ENCODE measurements at places on chromosomes 5 and 9. TPM values are rescaled to one million over a fixed set of nuclear protein-coding genes. Genes with fewer than 3 reads are reported as not detected.

Gene RANBP3L
- 6.1 TPM for polyA plus RNA-seq

DNA sequence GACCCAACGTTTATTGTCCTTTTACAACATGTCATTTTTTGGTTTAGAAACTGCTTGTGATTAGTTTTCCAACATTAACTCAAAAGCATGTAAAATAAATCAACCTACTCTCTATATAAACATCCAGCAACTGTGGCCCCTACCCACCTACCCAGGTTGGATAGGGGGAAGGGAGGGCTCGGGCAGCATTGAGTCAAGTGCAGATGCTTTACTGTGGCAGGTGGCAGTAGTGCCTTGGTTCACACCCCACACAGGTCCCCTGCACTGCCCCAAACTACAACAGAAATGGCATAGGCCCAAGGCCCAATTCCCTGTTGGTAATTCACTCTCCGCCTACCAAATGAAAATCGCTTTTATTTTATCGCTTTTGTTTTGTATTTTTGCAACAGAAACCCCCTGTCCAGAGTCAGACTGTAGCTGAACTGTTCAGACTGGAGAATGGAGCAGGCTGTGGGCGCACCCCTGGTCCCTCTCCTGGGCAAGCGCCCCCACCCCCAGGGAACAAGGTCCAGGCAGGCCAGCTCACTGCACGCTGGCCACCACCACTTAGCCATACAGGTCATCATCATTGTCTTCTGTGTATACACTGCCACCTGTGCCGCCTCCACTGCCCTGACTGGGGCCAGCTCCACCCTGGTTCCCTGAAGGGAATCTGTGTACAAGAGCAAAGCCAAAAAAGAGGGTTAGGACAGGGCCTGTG lies 15.7 kb downstream of the VCP start:
- DNase-seq = no peak

DNA sequence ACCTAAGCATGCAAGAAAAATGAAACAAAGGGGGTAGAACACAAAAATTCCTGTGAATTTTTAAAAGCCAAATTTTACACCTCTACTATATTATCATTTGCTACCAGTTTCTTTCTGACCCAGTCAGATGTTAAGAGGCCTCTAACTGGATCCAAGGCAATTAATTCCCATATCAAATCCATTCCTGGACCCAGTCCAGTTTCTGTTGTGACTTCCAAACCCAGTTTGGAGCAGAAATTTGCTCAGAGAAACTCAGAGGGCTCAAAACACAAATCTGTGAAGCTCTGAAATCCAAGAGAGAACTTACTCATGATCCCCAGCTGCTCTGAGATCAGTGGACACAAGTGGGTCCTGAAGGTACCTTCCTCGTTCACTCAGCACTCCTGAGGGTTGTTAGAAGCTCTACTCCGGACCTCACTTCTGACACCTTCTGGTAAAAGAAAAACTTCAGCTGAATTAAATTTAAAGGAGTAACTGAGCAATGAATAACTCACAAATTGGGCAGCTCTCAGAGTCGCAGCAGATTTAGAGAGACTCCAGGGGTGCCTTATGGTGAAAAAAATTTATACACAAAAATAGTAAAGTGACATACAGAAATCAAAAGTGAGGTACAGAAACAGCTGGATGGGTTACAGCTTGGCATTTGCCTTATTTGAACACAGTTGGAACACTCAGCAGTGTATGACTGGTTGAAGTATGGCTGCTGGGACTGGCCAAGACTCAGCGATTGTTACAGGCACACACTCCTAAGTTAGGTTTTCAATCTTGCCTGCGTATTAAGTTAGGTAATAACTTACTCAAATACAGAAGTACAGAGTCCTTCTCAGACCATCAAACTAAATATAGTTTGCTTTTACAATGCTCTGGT lies 32.4 kb downstream of the INSL4 start:
- no peak for DNase-seq

- no peak for DNase-seq
Measured at GRCh38 chr5:16855485-16855884, 80.6 kb downstream of the MYO10 start.

- no peak for DNase-seq
Measured at GRCh38 chr9:83240671-83241070, 177.7 kb upstream of the RASEF start.

Gene INSL6
- 0.67 TPM for polyA plus RNA-seq

Gene IL5
- not detected for polyA plus RNA-seq

DNA sequence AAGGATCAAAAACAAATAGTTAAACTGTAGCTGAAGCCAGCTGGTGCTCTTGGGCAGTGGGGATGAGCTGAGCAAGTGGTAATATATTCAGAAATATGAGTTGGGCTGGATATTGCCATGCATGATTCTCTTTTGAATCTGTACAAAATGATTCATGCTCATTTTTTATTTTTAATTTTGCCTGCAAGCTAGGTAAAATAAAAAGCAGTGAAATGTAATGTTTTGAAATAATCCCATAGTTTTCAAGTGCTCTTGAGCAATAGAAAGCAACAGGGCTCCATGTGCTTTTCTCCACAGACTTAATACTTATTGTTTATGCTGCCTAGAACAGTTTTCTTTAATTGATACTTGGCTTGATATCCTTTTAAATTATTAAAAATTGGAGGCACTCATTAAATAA lies 489.3 kb downstream of the TLE4 start:
- DNase-seq = no peak
